ENCODE measurements at places on chromosomes 4 and X. TPM values are rescaled to one million over a fixed set of nuclear protein-coding genes. Genes with fewer than 3 reads are reported as not detected.

GRCh38 chr4:110898290-110898689 lies 275.4 kb upstream of the PITX2 start:
- no peak for DNase-seq

DNA sequence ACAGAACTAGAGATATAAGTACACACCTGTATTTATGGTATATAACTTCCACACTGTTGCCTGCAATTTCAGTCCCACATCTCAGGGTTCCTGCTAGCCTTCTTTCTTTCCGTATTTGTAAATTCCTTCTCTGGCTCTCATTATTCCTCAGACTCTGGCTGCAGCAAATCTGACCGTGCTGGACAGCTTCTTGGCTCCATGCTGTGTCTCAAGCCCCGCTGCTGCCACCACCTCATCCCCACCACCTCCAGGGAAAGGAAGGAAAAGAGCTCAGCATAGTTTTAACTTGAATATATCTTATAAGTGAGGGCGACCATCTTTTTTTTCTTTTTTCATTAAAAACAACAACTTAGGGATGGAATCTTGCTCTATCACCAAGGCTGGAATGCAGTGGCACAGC lies 155.6 kb upstream of the CXCL13 start:
- DNase-seq, result no peak

GRCh38 chrX:48616576-48616975 lies 19.3 kb downstream of the WDR13 start:
- DNase-seq, result no peak

GRCh38 chr4:95371476-95372224 lies 177.1 kb downstream of the UNC5C start:
- DNase-seq, result no peak

GRCh38 chr4:123856689-123857545 lies 460.3 kb downstream of the SPRY1 start:
- no peak for DNase-seq

DNA sequence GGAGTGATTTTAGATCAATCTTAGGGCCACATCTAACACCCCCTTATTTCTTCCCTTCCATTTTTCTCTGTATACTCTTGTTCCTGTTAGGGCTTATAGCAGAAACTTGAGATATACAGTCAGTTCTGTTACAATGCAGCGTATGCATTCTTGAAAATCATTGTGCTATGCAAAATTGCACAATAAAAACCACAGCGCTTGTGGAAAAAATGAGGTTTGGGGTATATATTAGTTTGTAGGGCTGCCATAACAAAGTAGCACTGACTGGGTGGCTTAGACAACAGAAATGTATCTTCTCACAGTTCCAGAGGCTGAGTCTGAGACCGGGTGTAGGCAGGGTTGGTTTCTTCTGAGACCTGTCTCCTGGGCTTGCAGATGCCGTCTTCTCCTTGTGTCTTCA lies 59.0 kb downstream of the WWC2 start:
- no peak for DNase-seq

DNA sequence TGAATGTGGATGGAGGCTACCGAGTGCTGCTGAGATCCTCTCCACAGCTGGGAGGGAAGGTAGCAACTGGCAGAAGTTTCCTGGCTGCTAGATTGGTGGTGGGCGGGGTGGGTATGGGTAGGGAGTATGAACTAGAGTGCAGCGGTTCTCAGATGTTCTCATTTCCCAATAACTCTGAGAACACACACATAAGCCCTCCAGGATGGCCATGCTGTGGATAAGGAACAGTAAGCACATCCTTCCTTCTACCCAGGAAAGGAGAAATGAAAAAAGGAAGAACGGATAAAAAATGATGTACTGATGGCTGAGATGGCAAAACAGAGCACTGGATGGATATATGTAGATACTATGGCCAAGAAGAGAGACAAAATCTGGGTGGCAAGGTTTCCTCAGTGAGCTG lies 116.0 kb downstream of the ZNF827 start:
- DNase-seq, result no peak

DNA sequence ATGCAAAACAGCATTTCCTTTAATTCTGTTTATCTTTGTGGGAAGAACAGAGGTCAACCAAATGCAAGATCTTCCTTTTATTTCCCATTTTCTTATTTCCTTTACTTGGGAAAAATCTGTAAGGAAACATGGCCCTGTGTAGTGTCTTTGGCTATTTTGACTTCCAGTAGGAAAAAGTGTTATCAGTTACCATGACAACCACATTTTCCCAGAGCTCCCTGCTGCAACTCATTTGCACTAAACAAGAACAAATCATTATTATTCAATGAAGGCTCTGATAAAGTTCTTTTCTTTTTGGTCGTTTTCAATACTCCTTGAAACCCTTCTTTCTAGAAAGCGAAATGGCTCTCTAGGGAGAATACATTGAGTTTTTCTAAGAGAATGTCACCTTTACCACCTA lies 117.2 kb upstream of the DDX53 start:
- no peak for DNase-seq

- DNase-seq, result no peak
These were observed 46.6 kb downstream of the RHOH start for GRCh38 chr4:40243386-40243948.

DNA sequence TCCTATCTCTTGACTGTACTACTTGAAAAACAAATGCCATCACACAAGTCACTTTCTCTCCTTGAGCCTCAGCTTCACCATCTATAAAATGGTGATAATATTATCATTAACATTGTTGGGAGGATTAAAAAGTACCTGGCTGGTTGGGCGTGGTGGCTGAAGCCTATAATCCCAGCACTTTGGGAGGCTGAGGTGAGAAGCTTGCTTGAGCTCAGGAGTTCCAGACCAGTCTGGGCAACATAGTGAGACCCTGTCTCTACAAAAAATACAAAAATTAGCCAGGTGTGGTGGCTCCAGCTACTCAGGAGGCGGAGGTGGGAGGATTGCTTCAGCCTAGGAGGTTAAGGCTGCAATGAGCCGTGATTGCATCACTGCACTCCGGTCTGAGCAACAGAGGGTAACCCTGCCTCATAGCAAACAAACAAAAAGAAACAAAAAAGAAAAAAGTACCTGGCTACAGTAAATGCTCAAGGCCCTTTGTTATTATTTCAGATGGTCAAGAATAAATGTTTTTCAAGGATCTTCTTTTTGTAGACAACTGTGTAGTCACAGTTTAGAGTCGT lies 120.3 kb downstream of the CHRNA9 start:
- no peak for DNase-seq

GRCh38 chr4:3283916-3284315 lies 8.9 kb upstream of the RGS12 start:
- DNase-seq, result no peak

GRCh38 chr4:165866019-165866650 lies 6.9 kb upstream of the TLL1 start:
- DNase-seq, result no peak

The LRAT gene
- 0.68 TPM for total RNA-seq

The TMPRSS11E gene
- total RNA-seq, result not detected

The TMEM35A gene
- total RNA-seq, result not detected

The MAGEA9B gene
- not detected for total RNA-seq

The DGAT2L6 gene
- not detected for total RNA-seq

The TLR2 gene
- total RNA-seq, result 1.1 TPM

The PCDH18 gene
- total RNA-seq, result 0.40 TPM

Data from PC-9 (cell line).